Right renal pelvis (tissue), 4 donors: ENCODE measurements at places on chromosomes 1 and 21. TPM values are rescaled to one million over a fixed set of nuclear protein-coding genes. Genes with fewer than 3 reads are reported as not detected.

CDCP2 gene
- not detected for polyA plus RNA-seq

NOL9 gene
- 15.4 TPM for polyA plus RNA-seq

LDLRAD1 gene
- 0.04 TPM for polyA plus RNA-seq

KRTAP19-1 gene
- not detected for polyA plus RNA-seq

NPHS2 gene
- polyA plus RNA-seq: 481 TPM

LRP8 gene
- polyA plus RNA-seq: 6.6 TPM

LDLRAD2 gene
- polyA plus RNA-seq: 3.6 TPM

CHML gene
- polyA plus RNA-seq: 27.5 TPM

DNA sequence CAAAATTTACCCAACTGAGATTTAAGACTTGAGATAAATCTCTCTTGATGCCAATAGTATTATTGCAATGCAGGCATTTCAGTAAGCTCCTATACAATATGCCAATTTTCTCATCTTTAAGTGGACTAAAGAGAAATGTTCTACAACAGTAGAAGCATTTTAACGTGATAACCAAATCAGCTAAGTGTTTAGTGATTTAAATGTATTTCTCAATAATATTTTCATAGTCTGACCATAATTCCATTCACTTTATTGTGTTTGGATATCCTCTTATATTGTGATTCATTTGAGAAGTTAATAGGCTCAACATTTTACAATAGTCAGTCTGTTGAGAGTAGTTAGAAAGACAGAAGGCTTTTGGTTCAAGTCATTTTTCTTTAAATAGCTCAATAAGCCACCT, 44.6 kb upstream of the DR1 start:
- DNase-seq: no peak

DNA sequence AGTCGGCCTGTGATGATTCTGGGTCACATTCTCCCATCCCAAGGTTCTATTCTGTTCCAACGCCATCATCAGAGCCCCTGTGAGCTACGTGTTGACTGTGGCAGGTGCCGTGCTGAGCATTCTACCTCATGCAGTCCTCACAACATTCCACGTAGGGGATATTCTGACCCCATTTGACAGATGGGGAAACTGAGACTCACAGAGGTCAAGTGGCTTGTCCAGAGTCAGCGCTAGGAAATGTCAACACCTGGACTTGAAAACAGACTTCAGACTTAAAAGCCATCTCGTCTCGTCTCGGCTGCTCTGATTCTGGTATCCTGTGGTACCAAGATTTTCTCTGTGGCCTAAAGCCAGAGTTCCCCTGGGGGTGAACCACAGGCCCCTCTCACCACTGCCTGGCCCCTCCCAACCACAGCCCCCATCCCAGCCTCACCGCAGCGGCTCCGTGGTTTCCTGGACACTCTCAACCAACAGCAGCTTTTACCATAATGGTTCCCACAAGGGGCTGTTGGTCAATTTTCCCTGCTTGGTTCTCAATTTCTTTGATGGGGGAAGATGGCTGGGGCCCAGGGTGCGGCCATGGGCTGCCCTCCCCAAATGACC, 39.6 kb downstream of the SDC3 start:
- no peak for DNase-seq

DNA sequence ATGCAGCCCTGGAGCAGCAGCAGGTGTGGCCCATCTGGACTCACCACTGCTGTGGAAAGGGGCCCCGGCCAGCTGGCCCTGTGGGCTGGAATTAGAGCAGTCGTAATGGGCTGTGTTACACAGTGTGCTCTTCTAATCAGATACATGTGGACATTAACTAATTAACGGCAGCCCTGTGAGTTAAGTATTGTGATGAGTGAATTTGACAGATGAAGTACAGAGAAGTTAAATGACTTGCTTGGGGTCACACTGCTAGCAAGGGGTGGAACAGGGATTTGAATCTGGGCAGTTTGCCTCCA, 58.6 kb downstream of the MDM4 start:
- no peak for DNase-seq

GRCh38 chr1:180192172-180192571, 37.5 kb downstream of the QSOX1 start:
- DNase-seq: no peak

DNA sequence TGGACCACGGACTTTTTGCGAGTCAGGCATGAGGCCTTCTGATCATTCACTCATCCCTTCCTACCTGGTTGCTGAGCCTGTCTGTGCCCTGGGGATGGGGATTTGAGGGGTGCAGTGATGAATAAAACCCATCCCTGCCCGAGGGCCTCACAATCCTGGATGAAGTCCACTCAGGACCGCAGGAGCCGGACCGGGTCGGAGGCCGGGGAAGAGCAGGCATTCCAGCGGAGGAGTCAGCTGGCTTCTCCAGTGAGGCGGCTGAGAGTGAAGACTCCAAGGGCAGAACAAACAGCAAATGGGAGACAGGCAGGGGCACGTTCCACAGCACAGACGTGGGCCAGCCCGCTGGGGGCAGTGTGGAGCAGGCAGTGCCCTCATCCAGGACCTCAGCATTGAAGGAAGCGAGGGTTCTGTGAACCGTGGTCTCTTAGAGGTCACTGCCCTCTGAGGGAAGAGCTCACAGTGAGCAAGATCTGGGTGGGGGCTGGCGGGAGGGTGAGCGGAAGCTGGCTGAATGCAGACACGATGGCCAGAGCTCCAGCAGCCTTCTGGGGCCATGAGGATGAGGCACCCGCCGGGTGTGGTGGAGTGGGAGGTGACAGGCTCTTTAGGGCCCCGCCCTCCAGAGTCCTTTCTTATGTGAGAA, 10.9 kb upstream of the LRRC3 start:
- DNase-seq: no peak

DNA sequence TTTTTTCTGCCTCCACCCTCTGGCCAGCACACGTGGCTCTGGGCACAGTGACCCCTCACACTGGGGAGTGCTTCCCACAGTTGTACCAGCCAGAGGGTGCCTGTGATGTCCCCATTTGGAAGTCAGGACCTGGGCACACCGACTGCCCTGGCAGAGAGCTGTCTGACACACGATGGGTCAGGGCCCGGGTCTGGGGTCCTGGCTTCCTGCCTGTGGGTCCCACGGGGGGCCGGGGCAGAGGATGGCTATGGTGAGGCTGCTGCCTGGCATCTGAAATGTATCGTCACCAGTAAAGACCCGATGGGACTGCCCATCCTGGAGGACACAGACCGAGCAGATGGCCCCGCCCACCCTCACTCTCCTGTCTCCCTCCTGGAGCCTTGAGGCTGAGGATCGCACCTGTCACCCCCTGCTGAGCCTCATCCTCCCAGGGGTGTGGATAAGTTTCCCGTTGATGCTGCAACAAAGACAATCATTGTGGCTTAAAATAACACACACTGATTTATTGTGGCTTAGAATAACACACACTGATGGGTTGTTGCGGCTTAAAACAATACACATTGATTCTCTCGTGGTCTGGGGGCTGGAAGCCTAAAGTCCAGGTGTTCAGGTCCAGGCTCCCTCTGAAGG, 88.8 kb upstream of the TTC34 start:
- DNase-seq: no peak

DNA sequence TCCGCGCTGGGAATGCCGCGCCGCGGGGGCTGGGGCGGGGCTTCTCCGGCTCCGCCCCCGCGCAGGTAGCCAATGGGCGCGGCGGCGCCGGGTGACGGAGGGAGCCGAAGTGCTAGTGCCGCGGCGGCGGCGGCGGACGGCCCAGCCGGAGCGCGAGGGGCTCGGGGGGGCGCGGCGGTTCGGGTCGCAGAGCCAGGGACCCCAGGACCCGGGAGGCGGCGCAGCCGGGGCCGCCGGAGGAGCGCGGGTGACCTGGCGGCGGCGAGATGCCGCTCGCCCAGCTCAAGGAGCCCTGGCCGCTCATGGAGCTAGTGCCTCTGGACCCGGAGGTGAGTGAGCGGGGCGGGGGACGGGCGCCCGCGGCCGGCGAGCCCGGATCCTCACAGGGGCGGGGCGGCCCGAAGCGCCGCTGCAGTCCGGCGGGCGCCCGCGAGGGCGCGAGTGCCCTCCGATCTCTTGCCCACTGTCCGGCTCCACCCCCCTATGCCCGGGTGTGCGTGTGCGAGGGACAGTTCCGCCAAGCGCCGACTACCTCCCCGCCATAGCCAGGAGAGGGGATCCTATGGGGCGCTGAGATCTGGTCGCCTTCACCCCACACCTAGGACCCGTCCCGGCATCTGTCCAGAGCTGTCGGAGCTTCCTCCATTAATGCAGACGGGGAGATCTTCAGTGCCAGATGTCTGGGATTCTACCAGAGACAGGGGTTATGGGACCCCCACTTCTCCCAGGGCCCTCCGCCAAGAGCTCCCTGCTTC, at the start of gene RPS6KA1:
Gene RPS6KA1 (plus strand): TSS at position 107 of the 755 bp plus-strand sequence. CDS start 160 bp downstream, at position 267.
- no peak for DNase-seq

DNA sequence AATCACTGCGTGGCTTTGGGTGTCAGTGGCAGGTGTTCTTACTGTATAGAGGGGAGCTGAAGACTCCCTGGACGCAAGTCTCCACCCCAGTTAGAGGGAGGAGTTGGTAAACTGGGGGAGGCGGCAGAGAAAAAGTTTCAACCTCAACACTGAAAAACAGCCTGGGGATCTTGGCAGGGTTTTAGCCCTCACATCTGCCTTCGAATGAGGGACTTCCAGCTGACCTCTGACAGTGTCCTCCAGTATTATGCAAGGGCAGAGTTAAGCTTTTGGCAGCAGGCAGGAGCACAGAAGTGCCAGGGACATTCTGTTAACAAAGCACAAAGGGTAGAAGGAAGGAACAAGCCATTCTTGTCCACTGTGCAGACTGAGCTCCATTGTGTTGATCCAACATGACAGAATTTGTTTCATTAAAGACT, 41.2 kb upstream of the RAB4A start:
- DNase-seq: no peak

- no peak for DNase-seq
Observed at GRCh38 chr1:155107309-155108264, 20.1 kb upstream of the EFNA1 start.

DNA sequence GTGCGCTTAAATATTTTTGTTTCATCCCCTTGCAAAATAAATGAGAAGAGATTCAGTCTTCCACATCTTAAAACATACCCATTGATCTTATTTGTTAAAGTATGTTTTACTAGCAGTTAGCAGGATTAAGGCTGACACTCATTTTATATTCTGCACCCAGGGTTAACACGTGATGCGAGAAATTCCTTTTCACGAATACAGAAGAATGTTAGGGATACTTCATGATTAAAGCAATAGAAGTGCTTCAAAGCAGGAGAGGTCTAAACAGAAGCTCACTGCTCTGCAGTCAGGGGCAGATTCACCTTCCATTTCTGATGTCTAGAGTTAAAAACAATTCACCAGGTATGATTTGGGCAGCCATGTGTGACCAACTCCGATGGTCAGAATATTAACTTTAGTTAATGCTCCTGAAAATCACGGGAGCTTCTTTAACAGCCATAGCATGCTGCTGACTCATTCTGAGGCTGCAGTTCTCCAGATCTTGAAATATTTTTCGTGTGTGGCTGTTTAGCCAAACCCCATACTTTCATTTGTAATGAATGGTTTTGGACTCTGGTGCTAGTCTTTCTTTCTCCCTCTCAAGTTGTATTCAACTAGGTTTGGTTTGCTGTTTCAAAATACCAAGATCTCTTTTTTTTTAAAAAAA, 19.7 kb downstream of the BCAR3 start:
- DNase-seq: no peak

GRCh38 chr1:173996995-173997394, 25.2 kb downstream of the RC3H1 start:
- DNase-seq: no peak

- no peak for DNase-seq
Observed at GRCh38 chr1:224696891-224697765, 81.0 kb downstream of the CNIH3 start.

DNA sequence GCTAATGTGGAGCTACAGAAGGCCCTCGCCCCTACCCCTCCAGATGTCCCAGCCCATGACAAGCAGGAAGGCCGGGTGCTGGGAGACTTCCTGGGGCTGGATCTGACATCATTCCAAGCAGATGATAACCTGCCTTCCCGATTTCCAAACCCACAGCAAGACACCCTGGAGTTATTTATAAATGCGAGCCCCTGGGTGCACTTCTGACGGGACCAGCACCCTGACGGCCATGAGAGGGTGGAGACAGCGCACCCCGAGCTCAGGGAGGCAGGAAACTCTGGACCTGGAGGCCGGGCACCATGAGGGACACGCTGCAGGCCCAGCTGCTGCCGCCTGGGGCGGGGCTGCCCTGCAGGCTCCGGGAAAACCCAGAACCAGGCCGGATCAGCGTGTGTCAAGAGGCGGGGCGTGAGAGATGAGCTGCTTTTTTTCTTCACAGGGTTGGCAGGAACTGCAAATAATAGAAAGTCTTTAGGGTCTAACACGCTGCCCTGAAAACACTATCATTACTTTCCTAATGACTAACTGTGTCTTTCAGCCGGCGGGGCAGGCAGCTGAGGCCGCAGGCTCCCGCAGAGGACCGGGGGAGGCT, 2.5 kb upstream of the PCBP3 start:
- no peak for DNase-seq

DNA sequence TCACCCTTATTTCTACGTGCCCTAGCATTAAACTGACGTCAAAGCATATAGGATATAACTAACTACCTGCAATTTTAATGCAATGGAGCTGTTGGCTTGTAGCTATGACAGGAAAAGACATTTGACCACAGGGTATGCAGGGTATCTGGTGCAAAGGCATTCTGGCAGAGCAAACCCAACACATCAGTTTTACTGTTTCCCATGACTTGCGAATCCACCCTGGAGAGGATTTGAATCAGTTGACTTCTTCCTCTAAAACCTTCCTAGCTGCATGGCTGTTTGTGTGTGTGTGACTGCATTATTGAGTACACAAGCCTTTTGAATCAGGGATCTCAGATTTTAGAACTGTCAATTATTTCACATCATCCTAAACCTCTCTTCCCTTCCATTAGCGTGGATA, 41.7 kb upstream of the SYT14 start:
- no peak for DNase-seq

DNA sequence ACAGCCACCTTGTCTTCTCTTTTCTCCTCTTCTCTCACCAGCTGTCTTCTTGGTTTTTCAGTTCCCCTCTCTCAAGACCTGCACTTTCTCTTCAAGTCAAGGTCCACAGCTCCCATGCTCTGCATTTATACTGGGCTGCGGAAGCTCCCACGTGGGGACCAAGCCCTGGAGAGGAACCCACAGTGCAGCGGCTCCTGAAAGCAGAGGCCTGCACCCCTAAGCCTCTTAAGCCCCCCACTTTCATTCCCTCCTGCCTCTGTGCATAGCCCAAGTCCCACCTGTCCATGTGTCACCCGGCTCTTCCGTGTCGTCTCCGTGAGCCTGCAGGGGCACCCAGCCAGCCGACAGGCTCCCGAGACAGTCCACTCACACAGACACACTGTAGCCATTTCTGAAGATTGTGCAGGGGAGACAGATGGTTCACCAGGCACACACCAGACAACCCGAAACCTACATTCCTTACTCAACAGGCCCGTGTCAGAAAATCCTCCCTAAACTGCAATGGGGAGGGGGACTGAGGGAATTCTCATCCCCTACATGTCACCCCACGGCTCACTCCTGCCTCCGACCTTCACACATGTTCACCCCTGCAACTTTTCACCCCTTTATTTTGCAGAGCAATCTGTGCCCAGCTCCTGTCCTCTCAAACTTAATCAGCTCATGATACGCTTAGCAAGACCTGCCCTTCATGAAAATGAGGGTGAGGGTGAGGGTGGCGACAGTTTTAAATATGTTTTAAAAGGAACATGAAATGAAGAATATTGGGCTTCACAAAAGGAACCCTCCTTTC, 6.3 kb downstream of the MX2 start:
- DNase-seq: no peak
